Heart right ventricle (tissue), 16 donors: ENCODE measurements at places on chromosomes 1 and 21. TPM values are rescaled to one million over a fixed set of nuclear protein-coding genes. Genes with fewer than 3 reads are reported as not detected.

Gene MRAP
- total RNA-seq, result not detected

Gene FAM89A
- 7.4 TPM for total RNA-seq

Gene SRSF11
- 53.0 TPM for total RNA-seq

Gene HOOK1
- 1.7 TPM for total RNA-seq

Gene CACNA1S
- not detected for total RNA-seq

Gene A3GALT2
- not detected for total RNA-seq

Gene MFSD2A
- total RNA-seq, result 0.59 TPM

Gene SLFNL1
- total RNA-seq, result 0.34 TPM

Gene C1orf94
- total RNA-seq, result not detected

Gene MX1
- total RNA-seq, result 29.3 TPM

Gene CA6
- total RNA-seq, result not detected

Gene AK5
- 1.3 TPM for total RNA-seq

Gene TRMT13
- 6.6 TPM for total RNA-seq

DNA sequence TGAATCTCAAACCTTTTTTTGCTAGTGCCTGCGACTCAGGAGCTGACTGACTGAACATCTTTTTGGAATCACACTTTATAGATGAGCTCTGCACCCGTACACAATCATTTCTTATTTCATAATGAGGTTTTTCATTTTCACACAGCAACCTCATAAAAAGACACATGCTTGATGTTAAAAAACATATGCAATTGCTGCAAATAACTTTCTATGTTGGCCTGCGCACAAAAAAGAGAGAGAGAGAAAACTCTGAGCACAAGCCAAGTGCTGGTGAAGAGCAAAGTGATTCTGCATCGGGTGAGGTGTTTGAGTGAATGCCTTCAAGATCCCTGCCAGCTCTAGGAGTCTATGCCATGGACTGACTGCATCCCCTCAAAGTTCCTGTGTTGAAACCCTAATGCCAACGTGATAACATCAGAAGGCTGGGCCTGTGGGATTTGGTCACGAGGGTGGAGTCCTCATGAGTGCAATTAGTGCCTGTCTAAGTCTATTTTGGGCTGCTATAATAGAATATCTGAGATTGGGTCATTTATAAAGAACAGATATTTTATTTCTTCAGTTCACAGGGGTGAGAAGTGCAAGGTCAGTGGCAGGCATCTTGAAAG is 36.6 kb downstream of the C1orf87 start:
- no peaks in the 10 kb centered on the region for H3K27me3 ChIP-seq
- no peaks in the 10 kb centered on the region for H3K4me1 ChIP-seq
- no peak overlapping the region for H3K4me3 ChIP-seq
- no peak overlapping the region for H3K27ac ChIP-seq
- DNase-seq, result no peak
- no peaks in the 10 kb centered on the region for H3K36me3 ChIP-seq

- no peaks in the 10 kb centered on the region for H3K27me3 ChIP-seq
- peak overlapping the region; percentile 95 for H3K4me3 ChIP-seq
- no peaks in the 10 kb centered on the region for H3K36me3 ChIP-seq
- peak overlapping the region; percentile 88 for H3K27ac ChIP-seq
Observed at GRCh38 chr21:17818186-17819113, 706 bp downstream of the C21orf91 start.

- no peak overlapping the region for H3K27ac ChIP-seq
- no peaks in the 10 kb centered on the region for H3K36me3 ChIP-seq
- DNase-seq, result no peak
- peaks cover 12% of the 10 kb centered on the region for H3K4me1 ChIP-seq
Observed at GRCh38 chr1:93716941-93717368, 35.3 kb upstream of the BCAR3 start.

DNA sequence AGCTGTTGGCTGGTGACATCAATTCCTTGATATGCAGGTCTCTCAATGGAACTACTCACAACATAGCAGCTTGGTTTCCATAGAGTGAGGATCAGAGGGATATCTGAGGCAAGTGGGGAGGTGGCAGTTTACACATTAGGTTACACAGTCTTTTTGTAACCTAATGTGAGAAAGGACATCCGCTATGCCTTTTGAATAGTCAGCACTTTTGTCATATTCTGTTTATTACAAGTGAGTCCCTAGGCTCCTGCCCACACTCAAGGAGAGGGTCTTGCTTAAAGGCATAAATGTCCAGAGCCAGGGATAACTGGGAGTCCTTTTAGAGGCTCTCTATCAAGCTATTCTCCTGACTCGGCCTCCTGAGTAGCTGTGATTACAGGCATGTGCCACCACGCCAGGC is 104.2 kb downstream of the KCNK1 start:
- H3K36me3 ChIP-seq, result no peaks in the 10 kb centered on the region
- no peak for DNase-seq
- H3K27ac ChIP-seq, result no peak overlapping the region

DNA sequence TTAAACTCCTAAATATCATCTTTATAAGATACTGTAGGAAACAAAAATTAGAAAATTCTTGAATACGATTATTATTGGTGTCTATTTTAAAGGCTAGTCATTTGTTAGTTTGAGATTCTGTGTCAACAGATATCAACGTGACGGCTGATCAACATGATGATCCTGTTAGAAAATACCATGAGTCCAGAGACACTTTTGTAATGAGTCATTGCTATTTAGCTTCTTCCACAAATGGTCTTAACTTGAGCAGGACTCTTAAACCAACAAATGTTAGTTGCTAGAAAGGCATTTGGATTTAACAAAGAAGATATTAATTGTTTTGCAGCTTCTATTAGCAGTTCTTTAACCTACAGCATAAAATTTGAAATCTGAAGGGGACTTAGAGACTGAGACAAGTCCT is 131.2 kb downstream of the TGFB2 start:
- peaks cover 40% of the 10 kb centered on the region for H3K4me1 ChIP-seq
- no peaks in the 10 kb centered on the region for H3K27me3 ChIP-seq
- no peak for DNase-seq
- no peaks in the 10 kb centered on the region for H3K36me3 ChIP-seq
- no peak overlapping the region for H3K4me3 ChIP-seq

DNA sequence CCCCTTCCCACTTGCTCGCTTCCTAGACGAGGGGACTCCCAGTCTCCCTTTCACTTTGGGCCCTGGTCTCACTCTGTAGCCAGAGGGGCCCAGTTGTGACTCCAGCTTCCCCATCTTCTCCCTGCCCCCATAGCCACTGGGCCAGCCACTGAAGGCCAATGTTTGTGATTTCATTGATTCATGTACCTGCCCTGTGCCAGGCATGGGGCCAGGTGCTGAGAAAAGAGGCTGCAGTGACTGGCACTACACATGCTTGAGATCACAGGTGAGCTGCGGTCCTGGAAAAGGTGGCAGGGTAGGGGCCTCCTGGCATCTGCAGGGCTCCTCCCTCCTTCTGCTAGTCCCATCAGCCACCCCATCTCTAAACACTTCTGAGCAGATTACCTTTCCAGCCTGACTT is 345.3 kb upstream of the VAMP3 start:
- DNase-seq, result no peak
- H3K4me3 ChIP-seq, result no peak overlapping the region
- H3K4me1 ChIP-seq, result no peaks in the 10 kb centered on the region

GRCh38 chr1:62599044-62599443 is 1.7 kb downstream of the ANGPTL3 start:
- no peak overlapping the region for H3K27ac ChIP-seq
- DNase-seq, result no peak
- no peaks in the 10 kb centered on the region for H3K4me1 ChIP-seq
- H3K36me3 ChIP-seq, result no peaks in the 10 kb centered on the region

GRCh38 chr21:27703791-27704190 is 736.9 kb upstream of the ADAMTS5 start:
- no peak for DNase-seq
- no peaks in the 10 kb centered on the region for H3K27me3 ChIP-seq
- H3K27ac ChIP-seq, result no peak overlapping the region
- H3K36me3 ChIP-seq, result no peaks in the 10 kb centered on the region
- no peaks in the 10 kb centered on the region for H3K4me1 ChIP-seq

GRCh38 chr21:36379251-36379650 is 5.9 kb upstream of the CHAF1B start:
- no peaks in the 10 kb centered on the region for H3K4me1 ChIP-seq
- peaks cover 44% of the 10 kb centered on the region for H3K36me3 ChIP-seq
- no peaks in the 10 kb centered on the region for H3K27me3 ChIP-seq
- DNase-seq, result no peak

DNA sequence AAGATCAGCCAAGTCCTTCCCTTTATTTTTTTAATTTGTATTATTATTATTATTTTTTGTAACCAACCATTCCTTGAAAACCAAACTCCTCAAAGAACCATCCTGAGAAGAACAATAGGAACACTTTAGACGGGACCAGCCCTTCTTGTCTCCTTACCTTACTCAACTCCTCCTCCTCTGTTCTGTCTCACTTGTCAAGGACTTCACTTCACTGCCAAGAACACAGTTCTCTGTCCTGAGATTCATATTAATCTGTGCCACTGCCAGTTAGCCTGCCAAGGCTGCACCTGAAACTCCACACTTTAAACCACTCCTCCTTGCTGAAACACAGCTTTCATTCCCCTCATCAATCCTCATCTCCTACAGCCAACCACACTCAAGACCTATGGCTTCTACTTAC is 73.8 kb upstream of the ATP1A1 start:
- H3K27ac ChIP-seq, result no peak overlapping the region
- no peaks in the 10 kb centered on the region for H3K27me3 ChIP-seq
- DNase-seq, result no peak
- no peak overlapping the region for H3K4me3 ChIP-seq

DNA sequence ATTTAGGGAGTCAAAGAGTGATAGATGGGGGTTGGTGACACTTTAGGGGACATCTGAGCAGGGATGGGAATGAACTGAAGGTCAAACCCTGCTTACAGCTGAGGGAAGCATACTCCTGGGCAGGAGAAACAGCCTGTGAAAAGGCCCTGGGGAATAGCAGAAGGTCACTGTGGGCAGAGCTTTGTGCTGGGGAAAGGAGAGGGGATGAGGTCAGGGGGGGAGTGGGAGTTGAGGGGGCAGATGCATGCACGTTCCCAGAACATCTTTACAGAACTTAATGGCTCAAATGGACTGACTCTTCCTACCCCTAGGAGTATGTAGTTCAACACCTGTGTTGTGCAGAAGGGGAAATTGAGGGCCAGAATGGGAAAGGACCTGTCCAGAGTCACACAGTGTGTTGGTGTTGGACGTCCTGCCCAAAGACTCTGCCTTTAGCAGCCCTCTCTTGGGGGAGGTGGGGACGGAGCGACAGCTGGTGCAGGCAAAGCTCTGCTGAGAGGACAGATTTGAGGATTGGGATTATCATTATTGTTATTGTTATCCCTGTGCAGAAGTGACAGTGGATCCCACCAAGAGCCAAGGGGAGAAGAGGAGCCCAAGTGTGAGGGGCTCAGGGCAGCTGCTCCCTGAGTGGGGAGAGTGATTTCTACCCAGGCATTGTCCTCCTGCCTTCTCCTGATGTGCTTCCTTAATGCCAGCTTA is 116.5 kb downstream of the PTPRU start:
- no peak overlapping the region for H3K4me3 ChIP-seq
- no peaks in the 10 kb centered on the region for H3K4me1 ChIP-seq
- no peak overlapping the region for H3K27ac ChIP-seq
- DNase-seq, result no peak

DNA sequence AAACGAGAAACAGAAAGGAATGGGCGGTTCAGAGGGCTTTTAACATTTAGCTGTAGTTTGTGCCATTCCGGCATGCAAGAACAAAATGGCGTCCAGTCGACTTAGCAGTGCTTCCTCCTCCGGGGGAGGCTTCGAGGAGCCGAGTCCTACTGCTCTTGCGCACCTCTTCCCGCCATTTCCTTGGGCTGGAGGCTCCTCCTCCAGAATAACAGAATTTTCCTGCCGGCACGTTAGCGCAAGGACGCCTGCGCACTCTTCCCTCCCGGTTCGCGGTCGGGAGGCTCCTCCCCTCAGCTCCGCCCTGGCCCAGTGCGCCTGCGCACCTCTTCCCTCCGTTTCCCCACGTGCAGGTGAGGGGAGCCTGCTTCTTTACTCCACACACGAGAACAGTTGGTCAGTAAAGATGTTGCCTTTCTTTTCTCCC is 1.0 kb downstream of the DMRTB1 start:
- H3K27me3 ChIP-seq, result peaks cover 22% of the 10 kb centered on the region
- no peaks in the 10 kb centered on the region for H3K4me1 ChIP-seq
- no peaks in the 10 kb centered on the region for H3K36me3 ChIP-seq
- no peak overlapping the region for H3K4me3 ChIP-seq
- DNase-seq, result no peak

GRCh38 chr1:107473065-107473464 is 332.2 kb downstream of the NTNG1 start:
- H3K27ac ChIP-seq, result no peak overlapping the region
- no peak overlapping the region for H3K4me3 ChIP-seq
- DNase-seq, result no peak
- no peaks in the 10 kb centered on the region for H3K36me3 ChIP-seq

DNA sequence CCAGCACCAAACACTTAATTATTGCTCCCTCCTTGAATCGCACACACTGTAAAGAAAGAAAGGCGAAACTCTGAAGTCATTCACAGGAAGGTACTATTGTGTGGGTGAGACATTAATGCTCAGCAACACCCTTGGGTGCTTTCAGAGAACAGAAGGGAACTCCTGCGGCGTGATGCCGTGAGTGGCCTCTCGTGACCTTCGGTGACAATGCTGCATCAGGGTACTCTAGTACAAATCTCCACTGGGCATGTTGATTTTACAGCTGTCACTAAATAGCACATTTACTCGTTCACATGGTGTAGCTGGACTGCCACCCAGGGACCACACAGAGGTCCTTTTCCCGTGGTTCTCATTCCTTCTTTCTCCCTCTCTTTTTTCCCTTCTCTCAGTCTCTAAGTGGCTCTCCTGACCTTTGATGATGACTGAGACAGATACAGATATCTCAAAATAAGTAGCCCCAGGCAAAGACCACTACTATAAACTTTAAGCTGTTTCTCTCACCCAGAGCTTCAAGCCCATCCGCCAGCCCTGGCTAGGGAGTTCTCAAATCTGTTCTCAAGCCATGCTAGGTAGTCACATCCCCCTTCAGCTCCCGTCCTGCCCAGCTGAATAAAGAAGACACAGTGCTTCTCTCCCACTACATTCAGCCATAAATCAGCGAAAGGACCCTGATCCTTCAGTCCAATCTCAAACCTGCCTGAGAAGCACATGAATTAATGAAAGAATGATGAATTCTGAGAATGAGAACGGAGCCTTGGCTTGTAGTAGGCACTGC is 223.4 kb upstream of the FMN2 start:
- DNase-seq, result no peak
- H3K27me3 ChIP-seq, result no peaks in the 10 kb centered on the region
- no peak overlapping the region for H3K4me3 ChIP-seq
- H3K4me1 ChIP-seq, result no peaks in the 10 kb centered on the region

- no peaks in the 10 kb centered on the region for H3K36me3 ChIP-seq
- no peak for DNase-seq
- H3K4me1 ChIP-seq, result no peaks in the 10 kb centered on the region
- no peak overlapping the region for H3K4me3 ChIP-seq
Observed at GRCh38 chr1:34730485-34730884, 24.4 kb upstream of the GJB5 start.

- H3K4me3 ChIP-seq, result no peak overlapping the region
- no peak for DNase-seq
- peaks cover 23% of the 10 kb centered on the region for H3K36me3 ChIP-seq
- no peaks in the 10 kb centered on the region for H3K27me3 ChIP-seq
- no peaks in the 10 kb centered on the region for H3K4me1 ChIP-seq
Observed at GRCh38 chr1:200834383-200834782, 38.4 kb upstream of the GPR25 start.

- H3K27me3 ChIP-seq, result no peaks in the 10 kb centered on the region
- no peaks in the 10 kb centered on the region for H3K36me3 ChIP-seq
- no peaks in the 10 kb centered on the region for H3K4me1 ChIP-seq
- no peak overlapping the region for H3K4me3 ChIP-seq
- no peak for DNase-seq
Observed at GRCh38 chr21:20647607-20648006, 350.6 kb upstream of the NCAM2 start.

GRCh38 chr1:185911978-185912377 is 177.8 kb downstream of the HMCN1 start:
- no peak for DNase-seq
- no peaks in the 10 kb centered on the region for H3K36me3 ChIP-seq
- H3K27ac ChIP-seq, result no peak overlapping the region
- no peaks in the 10 kb centered on the region for H3K27me3 ChIP-seq
- H3K4me1 ChIP-seq, result no peaks in the 10 kb centered on the region
- no peak overlapping the region for H3K4me3 ChIP-seq
